Activated CD4-positive, alpha-beta memory T cell treated with anti-CD3 and anti-CD28 coated beads for 36 hours (primary cell): ENCODE measurements at places on chromosomes 7 and 10. TPM values are rescaled to one million over a fixed set of nuclear protein-coding genes. Genes with fewer than 3 reads are reported as not detected.

- DNase-seq, result no peak
- H3K4me3 ChIP-seq, result no peak overlapping the region
- no peaks in the 10 kb centered on the region for H3K36me3 ChIP-seq
- H3K27me3 ChIP-seq, result no peaks in the 10 kb centered on the region
Observed at GRCh38 chr10:36423821-36424248, 701.6 kb upstream of the ANKRD30A start.

GRCh38 chr10:21803374-21803773 is 200.2 kb downstream of the DNAJC1 start:
- H3K27ac ChIP-seq, result no peak overlapping the region
- no peak for DNase-seq
- no peaks in the 10 kb centered on the region for H3K27me3 ChIP-seq
- peaks cover 10% of the 10 kb centered on the region for H3K36me3 ChIP-seq
- peaks cover 8% of the 10 kb centered on the region for H3K4me1 ChIP-seq

Gene CFAP46
- 0.07 TPM for total RNA-seq

Gene AKAP9
- 25.3 TPM for total RNA-seq

GRCh38 chr7:129163875-129164544 is 19.5 kb downstream of the TSPAN33 start:
- peaks cover 14% of the 10 kb centered on the region for H3K27me3 ChIP-seq
- H3K4me3 ChIP-seq, result no peak overlapping the region
- no peak overlapping the region for H3K27ac ChIP-seq
- peaks cover 7% of the 10 kb centered on the region for H3K4me1 ChIP-seq
- no peaks in the 10 kb centered on the region for H3K36me3 ChIP-seq
- DNase-seq, result no peak

Gene NUTM2E
- not detected for total RNA-seq

DNA sequence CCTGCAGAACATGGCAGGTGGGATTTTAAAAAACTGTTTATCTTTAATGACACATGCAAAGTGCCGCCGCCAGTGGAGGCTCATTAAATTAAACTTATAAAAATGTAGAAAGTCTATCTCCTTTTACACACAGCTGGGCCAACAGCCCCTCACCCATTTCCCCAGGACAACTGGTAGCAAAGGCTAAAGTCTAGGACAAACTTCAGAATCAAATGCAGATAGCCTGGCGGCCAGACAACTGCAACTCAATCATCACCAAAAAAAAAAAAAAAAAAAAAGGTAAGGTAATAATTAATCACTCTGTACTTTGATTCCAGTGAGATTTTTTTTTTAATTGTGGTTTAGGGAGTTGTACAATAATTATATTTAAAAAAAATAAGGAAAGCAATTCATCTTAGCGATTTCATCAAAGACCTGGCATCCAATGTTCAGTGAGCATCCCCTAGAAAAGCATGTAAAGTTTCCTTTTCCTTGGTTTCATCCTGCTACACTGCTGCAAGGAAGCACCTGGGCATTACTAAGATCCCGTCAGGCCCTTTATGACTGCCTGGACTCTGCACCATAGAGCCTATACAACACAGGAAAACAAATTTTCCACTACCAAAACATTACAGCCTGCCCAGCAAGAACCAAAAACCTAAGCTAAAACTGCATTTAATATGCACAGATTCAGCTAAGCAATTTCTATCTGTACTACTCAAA is 98.5 kb downstream of the GRB10 start:
- no peaks in the 10 kb centered on the region for H3K36me3 ChIP-seq
- no peak for DNase-seq
- H3K27ac ChIP-seq, result no peak overlapping the region
- no peak overlapping the region for H3K4me3 ChIP-seq

- H3K4me1 ChIP-seq, result no peaks in the 10 kb centered on the region
- no peak for DNase-seq
- H3K4me3 ChIP-seq, result no peak overlapping the region
Observed at GRCh38 chr7:54961391-54961790, 57.4 kb upstream of the EGFR start.

GRCh38 chr10:110442746-110443145 is 55.0 kb upstream of the DUSP5 start:
- peaks cover 9% of the 10 kb centered on the region for H3K4me1 ChIP-seq
- DNase-seq, result peak; percentile 3
- H3K27ac ChIP-seq, result no peak overlapping the region
- H3K36me3 ChIP-seq, result no peaks in the 10 kb centered on the region
- no peak overlapping the region for H3K4me3 ChIP-seq

Gene MBL2
- not detected for total RNA-seq
